ENCODE measurements at places on chromosomes 16 and 17.

DNA sequence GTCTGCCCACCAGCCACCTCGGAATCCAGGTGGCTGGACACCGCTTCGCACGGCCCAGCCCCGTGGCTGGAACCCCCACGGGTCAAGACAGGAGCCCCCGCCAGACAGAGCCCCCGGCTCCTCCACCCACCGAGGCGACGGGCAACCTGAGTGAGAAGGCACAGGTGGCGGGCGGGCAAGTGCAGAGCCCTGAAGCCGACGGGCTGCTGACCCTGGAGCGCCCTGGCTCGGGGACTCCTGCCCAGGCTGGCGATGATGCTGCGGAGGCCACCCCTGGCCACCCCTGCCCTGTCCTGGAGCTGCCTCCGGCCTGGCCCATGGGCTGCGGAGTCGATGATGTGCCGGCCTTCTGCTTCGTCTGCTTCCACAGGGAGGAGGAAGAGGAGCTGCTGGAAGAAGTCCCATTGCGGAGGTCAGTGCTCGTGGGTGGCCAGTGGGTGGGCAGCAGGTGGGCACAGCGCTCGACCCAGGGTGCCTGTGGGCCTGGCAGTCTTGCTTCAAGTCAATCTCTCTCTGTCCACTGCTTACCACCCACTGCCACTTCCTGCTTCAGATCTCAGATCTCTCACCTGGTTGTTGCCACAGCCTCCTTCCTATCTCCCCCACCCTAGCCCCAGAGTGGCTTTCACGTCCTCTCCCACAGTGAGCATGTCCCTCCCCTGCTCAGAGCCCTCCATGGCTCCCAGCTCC lies 33.1 kb upstream of the SBK1 start:
- no peak for DNase-seq

DNA sequence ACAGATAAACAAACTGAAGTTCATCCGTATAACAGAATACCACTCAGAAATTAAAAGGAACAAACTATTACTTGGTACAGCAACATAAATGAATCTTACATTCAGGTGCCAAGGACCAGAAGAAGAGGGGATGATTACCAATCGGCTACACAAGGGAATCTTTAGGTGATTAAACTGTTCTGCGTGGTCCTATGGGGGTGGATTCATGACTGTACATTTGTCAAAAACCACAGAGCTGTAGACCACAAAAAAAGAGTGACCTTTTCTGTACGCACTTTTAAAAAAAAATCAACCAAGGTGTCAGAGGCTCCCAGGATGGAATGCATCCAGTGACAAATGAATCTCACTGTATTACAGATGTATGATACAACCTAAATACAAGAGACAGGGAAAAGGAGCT lies 110.8 kb downstream of the CDYL2 start:
- DNase-seq: no peak

DNA sequence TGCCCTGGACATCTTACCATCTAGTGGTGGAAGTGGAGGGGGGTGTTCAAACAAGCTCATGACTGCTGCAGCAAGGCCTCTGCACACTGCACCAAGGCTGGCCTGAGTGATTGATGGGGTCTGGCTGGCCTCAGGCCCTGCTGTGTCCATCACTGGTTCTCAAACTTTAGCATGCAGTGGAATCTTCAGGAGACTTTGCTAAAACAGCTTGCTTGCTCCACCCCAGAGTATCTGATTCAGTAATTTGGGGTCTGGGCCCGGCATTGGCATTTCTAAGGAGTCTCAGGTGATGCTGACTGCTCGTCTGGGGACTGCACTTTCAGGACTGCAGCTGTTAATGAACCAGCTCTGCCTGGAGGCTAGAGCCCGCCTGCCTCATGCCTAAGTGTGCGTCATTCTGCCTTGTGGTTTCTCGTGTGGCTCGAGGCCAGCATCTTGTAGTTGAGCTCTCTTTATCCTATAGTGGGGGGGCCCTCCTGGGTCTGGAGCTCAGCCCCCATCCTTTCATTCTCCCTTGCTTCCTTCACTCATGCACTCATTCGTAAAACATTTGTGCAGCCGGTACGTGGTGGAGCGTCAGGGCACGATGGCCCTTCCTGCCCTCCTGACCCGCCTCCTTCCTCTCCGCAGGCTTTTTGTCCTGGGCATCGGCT lies 4.1 kb downstream of the MGAT5B start:
- no peak for DNase-seq

DNA sequence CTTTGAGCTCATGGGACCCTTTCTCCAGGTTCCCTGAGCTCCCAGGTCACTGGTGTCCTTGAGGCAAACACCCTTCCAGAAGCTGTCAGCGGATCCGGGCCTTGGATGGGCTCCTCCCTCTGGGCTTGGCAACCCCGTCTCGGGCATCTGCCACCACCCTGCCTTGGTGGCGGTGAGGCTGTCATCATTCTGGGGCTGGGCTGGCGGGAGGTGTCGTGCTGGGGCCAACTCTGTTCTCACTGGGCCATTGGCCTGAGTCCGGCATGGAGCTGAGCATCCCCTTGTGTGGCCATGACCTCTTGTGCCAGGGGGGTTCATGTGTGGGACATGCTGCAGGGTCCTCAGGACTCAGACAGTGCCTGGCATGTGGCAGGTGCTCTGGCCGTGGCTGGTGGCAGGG lies 197.6 kb downstream of the LAT start:
- no peak for DNase-seq

DNA sequence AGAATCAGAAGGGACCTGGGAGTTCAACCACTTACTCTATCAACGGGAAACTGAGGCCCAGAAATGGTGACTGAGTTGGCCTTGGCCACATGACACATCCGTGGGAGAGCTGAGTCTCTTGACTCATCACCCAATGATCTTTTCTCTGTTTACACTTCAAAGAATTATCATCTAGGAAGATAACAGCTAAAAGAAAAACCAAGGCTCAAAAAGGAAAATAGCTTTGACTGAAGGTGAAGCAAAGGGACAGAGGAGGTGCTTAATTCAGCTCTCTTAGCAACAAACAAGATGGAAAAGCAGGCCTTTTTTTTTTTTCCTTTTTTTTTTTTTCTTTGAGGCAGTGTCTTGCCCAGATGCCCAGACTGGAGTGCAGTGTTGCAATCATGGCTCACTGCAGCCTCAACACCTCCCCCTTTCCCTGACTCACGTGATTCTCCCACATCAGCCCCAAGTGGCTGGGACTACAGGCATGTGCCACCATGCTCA lies 16.7 kb downstream of the ERCC4 start:
- DNase-seq: no peak

- DNase-seq: no peak
Measured at GRCh38 chr17:70407506-70407905, 238.2 kb downstream of the KCNJ2 start.

DNA sequence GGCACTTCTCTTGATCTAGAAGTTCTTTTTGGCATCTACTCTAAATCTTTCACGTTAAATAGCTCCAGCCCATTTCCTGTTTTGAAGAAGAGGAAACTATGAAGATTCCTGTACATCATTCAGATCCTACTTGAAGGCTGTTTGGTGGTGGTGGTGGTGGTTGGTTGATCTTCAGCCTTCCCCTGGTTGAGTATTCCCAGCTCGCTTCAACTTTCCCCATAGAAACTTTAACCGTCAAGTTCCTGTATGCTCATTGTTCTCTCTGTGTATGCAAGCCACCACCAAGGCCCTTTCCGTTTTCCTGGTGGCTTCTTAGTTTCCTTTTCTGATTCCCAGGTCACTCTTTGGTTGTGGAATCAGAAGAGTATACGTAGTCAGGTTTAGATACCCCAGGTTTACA lies 3.3 kb downstream of the LRRC46 start:
- no peak for DNase-seq

DNA sequence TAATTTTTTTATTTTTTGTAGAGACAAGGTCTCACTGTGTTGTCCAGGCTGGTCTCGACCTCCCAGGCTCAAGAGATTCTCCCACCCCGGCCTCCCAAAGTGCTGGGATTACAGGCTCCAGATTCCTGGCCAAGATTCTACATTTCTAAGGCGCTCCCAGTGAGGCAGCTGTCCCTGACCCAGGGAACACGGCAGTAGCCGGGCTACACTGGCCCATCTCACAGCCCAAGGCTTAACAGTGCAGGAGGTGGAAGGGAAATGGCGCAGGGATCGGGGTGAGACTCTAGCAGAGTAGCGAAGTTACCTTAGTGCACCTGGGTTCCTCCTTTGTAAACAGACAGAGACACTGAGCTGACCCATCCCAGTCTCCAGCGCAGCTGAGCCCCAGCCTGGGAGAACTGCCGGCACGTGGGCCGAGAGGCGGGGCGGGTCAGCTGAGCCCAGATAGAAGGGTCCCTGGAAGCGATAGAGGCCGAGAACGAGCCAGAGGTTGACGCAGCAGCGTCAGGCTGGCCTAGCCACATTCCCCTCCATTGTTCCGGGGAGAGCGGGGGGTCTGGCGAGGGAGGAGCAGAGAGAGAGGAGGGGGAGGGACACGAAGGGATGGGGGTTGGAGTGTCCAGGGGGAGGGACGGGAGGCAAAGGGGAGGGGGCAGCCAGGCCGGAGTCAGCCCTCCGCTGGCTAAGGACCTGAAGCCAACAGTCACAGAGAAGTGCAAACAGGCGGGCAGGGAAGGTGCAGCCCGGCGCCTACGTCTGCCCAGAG lies 2.5 kb downstream of the CARHSP1 start:
- DNase-seq: no peak

DNA sequence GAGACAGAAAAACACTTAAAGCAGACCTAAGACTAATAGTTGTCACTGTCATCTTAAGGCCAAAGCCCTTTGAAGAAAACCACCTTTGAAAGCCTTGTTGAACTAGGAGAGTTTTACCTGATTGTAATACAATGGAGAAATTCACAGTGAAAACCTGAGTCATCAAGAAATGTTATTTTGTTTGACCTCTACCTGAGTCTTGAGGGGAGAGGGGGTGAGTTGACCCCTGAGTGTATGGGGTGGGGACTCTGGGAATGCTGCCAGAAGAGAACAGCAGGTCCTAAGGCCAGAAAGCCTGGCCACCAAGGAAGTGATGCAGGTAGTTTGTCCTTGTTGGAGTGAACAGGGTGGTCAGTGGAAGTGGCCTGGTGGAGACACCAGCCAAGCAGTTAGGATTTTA lies 204.3 kb downstream of the SPECC1 start:
- DNase-seq: no peak

DNA sequence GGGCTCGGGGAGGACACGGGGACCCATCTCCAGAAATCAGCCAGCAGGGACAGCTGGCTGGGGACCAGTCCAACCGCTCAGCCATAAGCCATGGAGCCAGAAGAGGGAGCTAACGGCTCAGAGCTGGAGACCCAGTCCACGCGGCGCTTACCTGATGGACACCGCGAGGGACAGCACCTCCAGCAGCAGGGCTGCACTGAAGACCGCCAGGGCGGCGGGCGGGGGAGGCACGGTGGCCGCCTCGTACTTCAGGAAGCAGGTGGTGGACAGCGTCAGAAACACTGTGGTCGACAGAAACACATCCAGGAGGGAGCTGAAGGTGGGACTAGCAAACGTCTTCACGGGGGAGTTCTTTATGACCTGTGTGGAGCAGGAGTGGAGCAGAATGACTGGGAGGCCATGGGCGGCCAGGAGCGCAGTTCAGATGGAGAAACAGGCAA lies 102.6 kb upstream of the CREBBP start:
- no peak for DNase-seq

GRCh38 chr16:35339337-35339736 lies 1879.9 kb downstream of the TP53TG3F start:
- DNase-seq: no peak

GRCh38 chr16:10683170-10683569 lies 11.6 kb downstream of the TEKT5 start:
- DNase-seq: no peak
